A549 (cell line): ENCODE measurements at places on chromosomes 12 and 14.
A peak's percentile ranks its signal among the peaks of the same experiment; 100 is the strongest.

GRCh38 chr14:64109819-64110554 is 184.2 kb downstream of the ESR2 start:
- no peak for DNase-seq

- DNase-seq: no peak
Observed at GRCh38 chr12:130076126-130076525, 86.1 kb upstream of the FZD10 start.

DNA sequence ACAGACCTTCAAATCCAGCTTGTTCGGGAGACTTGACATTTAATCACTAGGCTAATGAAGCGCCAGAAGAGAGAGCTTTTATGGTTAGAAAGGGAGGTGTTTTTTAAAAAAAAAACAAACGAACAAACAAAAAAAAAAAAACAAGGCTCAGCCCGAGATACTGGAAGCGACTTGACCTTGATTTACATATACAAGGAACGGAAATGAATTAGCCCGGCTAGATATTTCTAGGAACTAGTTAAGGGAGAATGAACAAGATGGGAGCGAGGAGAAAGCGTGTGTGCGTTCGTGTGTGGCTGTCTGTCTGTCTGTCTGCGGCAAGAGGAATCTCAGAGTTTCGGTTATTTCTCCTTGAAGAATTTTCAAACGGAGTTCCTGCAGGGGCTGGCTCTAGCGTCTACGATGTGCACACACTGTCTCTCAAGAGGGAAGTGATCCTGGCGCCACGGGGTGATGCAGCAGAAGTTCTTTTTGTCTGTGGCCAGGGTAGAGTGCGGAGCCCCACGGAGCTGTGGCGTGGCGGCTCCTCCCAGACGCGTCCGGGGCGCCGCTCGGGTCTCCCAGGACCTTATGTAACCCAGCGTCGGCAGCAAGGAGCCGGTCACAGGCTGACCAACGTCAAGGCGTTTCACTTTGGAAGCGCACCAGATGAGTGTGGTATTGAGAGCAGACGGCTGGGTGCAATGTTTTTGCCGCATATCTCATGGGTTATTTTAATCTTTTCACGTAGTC is 18.8 kb downstream of the SOCS2 start:
- DNase-seq: peak; percentile 82

GRCh38 chr12:85423947-85424346 is 143.9 kb downstream of the ALX1 start:
- DNase-seq: no peak

GRCh38 chr12:10031321-10031720 is 839 bp downstream of the CLEC9A start:
- no peak for DNase-seq

DNA sequence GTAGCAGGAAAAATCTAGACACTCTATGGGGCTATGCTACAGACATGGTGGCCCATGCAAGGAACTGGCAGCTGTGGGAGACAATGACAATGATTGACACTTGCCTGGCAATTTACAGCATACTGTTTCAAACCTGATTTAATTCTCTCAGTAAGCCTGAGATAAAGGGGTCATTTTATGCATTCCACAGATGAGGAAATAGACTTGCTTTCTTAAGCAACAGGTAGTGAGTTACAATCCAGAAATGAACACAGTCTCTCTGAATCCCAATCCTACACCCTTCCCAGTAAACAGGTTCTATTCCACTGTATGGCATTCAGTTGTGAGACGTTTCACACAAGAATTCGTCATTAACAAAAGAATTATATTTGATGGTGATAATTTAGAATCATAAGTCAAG is 15.5 kb upstream of the PCNX1 start:
- DNase-seq: no peak

- DNase-seq: peak; percentile 48
Observed at GRCh38 chr14:103284574-103285467, 49.2 kb upstream of the EIF5 start.

DNA sequence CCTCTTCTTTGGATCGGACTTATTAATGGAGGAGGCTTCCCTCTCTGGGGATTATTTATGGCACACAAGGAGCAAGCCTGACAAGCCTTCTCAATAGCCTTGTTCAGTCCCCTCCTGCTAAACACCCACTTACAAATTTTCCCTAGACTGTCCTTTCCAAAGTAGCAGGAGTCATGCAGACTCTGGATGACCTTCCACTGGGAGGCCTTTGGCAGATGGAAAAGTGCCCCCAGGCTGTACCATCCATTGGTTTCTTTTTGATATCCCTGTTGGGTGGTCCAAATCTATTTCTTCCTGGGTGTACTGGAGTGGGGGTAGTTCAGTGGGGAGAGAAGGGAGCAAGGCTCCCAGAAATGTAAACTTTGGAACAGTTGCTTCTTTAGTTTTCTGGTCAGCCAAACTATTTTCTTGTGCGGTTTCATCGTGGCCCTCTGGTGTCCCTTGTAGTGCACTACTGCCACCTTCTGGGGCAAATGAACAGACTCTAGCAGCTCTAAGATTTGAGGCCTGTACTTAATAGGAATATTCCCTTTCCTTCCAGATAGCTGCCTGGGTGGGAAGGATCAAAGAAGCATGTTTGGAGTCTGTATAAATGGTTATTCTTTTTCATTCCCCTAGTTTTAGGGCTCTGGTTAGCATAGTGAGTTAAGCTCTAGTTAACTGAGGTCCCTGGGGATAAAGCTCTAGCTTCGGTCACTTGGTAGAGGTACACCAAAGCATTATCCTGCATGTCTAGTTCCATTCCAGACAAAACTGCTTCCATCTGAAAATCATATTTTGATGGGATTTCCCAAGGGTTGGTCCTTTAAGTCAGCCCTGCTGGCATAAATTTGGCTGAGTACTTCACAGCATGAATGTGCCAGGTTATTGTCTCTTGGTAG is 409.5 kb downstream of the SLC6A15 start:
- DNase-seq: peak; percentile 25

GRCh38 chr14:82447586-82447985 is 913.9 kb upstream of the SEL1L start:
- DNase-seq: no peak

GRCh38 chr12:32365473-32366064 is 33.8 kb upstream of the FGD4 start:
- peak; percentile 81 for DNase-seq

DNA sequence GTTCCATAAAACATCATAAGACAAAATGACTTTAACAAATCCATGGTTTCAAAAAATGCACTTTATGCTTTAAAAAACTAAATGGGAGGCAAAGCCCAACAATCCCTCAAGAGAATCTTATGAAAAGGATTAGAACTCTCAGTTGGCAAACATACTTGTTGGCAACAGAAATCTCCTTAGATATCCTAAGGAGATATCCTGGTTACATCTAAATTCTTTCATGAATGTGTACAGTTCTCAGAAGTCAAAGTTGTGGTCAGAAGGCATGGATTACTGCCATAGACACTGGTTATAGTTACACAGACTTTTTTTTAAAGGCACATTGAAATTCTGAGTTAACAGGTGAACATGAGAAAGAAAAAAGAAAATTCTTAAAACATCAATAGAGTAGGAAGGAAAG is 17.5 kb upstream of the ISM2 start:
- no peak for DNase-seq

GRCh38 chr14:93788293-93788542 is at the start of gene PRIMA1:
PRIMA1 (minus strand) TSS chr14:93788485; CDS start chr14:93787718, 767 bp downstream.
- DNase-seq: no peak

DNA sequence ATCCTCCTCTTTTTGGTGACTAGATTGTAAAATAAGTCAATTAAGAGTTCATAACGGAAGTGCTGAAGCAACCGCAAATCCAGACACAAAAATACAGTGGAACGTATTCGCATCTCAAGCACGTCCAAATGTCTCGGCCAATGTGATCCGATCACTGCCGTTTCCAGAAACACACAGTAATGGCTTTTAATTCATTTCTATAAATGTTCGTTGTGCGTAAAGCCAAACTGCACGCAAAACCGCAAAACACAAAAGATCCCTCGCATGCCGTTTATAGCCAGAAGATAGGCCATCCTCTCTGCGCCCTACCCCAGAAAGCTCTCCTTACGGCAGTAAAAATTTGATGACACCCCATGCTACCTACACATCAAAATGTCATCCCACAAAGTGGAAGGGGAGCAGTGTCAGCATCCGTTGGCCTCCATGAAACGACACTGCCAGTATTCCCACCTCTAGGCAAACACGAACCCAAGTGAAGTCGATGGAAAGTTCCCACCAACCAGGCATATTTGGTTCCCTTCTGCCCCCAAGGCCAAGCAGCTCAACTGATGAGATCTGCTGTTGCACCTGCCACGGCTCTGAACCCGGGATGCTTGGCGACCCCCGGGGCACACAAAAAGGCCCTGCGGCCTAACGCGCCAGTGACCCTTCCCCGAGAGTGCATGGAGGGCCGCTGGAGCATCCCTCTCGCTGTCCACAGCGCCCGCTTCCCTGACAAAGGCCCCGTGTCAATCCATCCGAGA is 1.4 kb downstream of the HECTD4 start:
- no peak for DNase-seq

- no peak for DNase-seq
Observed at GRCh38 chr12:4961311-4961710, 51.6 kb downstream of the KCNA1 start.

DNA sequence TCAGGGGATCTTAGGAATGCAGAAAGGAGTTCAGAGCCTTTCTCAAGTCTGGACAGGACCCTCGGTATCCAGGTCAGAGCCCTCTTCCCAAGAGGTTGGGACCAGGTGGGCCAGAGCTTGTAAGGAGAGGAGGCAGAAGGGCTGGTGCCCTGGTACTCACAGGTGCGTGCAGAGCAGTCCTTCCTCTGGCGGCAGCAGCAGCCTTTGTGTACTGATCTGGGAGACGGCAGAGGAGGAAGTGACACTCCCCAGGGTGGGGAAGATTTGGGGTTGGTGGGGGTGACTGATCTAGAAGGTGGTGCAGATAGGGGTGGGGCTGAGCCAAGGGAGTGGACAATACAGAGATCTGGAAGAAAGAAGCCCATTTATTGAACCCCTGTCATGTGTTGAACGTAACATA is at the start of gene ITGB7:
TSS of gene ITGB7 (minus strand) at position 210 of the 400 bp plus-strand sequence. CDS start 6,808 bp downstream, outside the sequence.
- DNase-seq: no peak

GRCh38 chr12:123227581-123228258 is 5.2 kb downstream of the MPHOSPH9 start:
- no peak for DNase-seq

DNA sequence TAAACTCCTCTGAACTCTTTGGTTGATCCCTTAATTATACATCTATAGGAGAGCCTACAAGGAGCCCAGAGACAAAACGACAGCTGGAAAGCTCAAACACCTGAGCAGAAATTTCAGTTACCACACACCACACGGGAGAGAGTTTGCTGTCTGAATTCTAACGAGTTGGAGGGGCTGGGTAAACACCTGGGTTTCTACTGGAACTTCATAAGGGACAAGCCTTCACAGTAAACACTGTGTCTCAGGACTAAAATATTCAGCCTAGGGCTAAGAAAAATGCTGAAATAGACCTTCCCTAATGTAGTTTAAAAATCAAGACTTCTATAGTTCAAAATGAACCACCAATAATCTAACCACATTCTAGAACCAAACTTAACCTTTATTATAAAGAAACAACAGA is 9.6 kb upstream of the ANO2 start:
- DNase-seq: no peak

DNA sequence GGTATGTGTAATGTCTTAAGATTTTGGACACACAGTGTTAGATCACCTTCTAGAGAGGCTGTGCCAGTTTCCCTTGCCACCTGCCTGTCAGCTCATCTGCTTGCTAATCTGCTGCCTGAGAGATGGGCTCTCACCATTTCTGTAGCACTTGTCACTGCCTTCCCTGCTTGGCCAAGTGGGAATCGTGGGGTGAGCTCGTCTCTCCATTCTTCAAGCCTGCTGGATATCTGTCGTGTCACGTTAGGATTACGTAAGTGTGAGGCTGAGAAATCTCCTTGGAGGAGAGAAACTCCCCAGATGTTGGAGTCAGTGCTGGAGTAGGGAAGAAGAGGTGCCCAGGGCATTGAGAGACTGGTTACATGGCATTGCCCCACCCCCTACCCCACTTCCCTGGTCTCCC is 8.6 kb upstream of the RPH3A start:
- DNase-seq: no peak

GRCh38 chr14:28301179-28301578 is 465.4 kb upstream of the FOXG1 start:
- no peak for DNase-seq

- DNase-seq: no peak
Observed at GRCh38 chr14:75134644-75135043, 7.8 kb upstream of the NEK9 start.

DNA sequence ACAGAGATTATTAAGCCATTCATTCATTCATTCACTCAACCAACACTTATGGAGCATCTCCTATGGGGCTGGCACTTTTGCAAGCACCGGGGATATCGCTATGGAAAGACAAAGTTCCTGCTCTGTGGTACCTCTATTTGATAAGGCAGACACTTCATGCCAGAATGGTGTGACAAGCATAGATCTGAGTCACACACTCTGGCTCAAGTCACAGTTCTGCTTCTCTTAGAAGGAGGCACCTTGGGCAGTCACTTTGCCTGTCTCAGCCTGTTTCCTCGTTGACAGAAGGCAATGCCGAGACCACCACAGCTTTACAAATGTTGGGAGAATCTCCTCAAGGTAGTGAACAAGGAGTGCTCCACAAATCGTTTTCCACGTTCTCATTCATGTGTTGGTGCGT is 205.2 kb downstream of the SLC41A2 start:
- DNase-seq: no peak

GRCh38 chr14:64234877-64235651 is 59.1 kb downstream of the ESR2 start:
- DNase-seq: no peak

- no peak for DNase-seq
Observed at GRCh38 chr12:111715279-111715678, 29.4 kb downstream of the ACAD10 start.

DNA sequence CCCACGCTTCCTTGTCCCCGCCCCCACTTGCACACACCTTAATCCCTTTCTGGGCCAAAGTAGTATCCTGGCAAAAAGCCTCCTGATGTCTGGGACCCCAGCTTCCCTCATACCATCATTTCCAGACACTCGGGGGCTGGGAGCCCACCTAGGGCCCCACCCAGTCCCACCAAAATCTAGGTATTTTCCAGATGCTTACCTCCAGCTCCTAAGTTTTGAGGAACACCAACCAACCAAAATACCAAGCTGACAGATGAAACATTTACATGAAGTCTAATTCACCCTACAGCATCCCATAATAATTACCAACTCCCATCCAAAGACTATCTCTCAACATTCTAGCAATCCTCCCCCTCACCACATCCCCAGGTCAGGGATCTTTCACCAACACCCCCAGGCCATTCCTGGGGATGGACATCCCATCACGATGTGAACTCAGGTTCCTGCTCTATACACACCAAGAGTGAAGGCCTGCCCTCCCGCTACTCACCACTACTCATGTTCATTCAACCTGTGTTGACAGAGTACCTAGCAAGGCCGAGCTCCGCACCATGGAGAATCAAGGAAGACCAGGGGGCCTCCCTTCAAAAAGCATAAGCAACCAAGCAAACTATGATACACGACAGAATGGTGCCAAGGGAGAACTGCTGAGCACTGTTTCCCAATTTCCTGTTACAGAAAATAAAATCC is 1.6 kb upstream of the CHD4 start:
- peak; percentile 58 for DNase-seq
